ENCODE measurements at places on chromosomes 3 and 15.

GRCh38 chr3:188900421-188900951 lies 271.3 kb upstream of the TPRG1 start:
- DNase-seq = peak; percentile 94

DNA sequence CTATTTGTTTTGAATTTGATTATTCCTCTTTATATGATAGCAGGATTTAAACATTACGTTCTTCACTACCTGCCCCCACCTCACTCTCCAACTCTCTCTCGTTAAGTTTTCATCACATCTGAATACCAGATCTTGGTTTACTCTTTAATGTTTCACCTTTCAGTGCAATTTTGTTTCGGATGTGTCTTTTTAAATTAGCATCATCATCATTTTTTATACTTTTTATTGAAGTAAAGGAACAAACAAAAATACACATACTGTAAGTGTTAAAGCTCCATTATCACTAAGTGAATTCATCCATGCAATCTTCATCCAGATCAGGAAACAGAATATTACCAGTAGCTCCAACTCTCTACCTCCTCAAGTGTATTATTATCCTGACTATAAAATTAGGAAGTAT lies 310.6 kb downstream of the C3orf38 start:
- DNase-seq = no peak

GRCh38 chr3:45868213-45868612 lies 18.1 kb upstream of the CCR9 start:
- no peak for DNase-seq

GRCh38 chr3:54918516-54918915 lies 9.3 kb downstream of the LRTM1 start:
- no peak for DNase-seq

GRCh38 chr3:149252272-149252671 lies 30.6 kb upstream of the CP start:
- no peak for DNase-seq

- peak; percentile 30 for DNase-seq
Observed at GRCh38 chr3:16426665-16427064, 86.8 kb downstream of the RFTN1 start.

DNA sequence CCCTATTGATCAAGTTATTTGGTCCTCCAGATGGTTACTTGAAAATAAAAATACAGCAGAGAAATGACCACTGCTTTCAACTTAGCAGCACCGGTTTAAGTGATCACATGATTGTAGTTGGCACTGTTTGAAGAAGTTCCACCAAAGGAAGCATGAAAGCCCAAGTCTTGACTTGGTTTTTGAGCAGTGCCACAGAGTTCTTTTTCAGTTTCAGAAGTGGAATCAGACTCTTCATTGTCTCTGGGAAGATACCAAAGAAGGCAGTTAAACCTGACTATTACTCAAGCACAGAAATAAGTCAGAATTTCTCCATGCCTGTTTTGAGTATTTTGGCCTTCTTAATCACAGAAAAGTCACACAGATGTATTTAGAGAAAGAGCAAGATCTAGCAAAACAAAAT lies 66.7 kb downstream of the BBX start:
- DNase-seq = no peak

DNA sequence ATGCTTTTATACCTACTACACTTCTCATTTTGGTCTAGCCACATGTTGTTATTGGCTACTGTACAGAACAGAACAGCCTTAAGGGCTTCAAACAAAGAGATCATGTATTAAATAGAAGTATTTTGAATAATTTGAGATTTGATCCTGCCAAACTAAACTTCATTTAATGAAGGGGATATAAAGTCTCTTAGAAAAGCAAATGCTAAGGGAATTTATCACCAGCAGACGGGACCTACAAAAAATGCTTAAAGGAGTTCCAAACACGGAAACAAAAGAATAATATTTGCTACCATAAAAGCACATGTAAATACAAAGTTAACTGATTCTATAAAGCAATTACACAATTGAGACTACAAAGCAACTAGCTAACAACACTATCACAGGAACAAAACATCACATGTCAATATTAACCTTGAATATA lies 23.6 kb upstream of the FMN1 start:
- DNase-seq = no peak

Data from GM23248 (cell line).